ENCODE measurements at places on chromosomes 11 and 22.

DNA sequence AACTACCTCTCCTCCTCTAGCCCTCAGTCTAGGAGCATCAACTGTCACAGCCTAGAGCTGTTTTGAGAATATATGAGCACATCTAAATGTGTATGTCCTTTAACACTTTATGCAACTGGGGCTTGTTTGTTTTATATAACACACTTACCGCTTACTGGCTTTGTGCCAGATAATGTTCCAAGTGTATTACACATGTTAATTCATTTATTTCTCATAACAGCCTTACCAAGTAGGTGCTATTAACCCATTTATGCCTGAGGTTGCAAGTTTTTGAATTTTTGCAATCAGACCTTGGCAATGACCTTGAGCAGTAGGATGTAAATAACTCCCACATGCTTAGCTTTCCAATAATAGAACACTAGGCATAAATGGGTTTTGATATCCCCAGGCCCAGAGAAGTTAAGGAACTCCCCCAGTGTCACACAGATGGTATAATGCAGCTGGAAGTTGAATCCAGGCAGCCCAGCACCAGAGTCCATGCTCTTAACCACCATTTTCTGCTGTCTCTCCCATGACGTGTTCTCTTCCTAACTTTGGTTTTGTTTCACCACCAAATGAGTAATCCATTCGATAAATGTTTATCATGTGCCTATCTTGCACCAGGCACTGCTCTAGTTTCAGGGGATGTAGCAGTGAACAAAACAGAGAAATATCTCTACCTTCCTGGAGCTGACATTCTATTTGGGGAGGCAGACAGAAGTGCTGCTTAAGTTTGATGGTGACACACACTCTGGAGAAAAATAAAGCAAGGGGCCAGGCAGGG, 23.1 kb downstream of the PRDM11 start:
- DNase-seq = no peak

GRCh38 chr11:123797541-123797940, 8.6 kb downstream of the OR6M1 start:
- no peak for DNase-seq

GRCh38 chr22:41344189-41344788, 37.5 kb upstream of the TEF start:
- no peak for DNase-seq

DNA sequence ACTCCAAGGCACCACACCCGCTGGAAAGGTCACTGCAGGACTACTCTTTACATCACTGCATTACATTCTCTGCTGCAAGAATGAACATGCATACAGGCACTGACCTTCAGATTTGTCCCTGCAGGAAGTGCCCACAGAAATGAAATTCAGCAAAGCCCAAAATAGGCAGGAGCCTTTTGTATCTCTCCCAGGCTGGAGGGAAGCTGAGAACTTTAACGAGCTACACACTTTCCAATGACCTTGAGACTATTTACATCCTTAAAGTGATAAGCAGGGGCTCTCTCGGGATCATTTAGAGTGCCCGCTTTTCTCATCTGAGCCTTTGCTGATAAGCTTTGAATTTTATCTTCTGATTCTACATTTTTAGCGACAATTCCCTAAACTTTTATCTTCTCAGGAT, 12.5 kb downstream of the FEZ1 start:
- no peak for DNase-seq

DNA sequence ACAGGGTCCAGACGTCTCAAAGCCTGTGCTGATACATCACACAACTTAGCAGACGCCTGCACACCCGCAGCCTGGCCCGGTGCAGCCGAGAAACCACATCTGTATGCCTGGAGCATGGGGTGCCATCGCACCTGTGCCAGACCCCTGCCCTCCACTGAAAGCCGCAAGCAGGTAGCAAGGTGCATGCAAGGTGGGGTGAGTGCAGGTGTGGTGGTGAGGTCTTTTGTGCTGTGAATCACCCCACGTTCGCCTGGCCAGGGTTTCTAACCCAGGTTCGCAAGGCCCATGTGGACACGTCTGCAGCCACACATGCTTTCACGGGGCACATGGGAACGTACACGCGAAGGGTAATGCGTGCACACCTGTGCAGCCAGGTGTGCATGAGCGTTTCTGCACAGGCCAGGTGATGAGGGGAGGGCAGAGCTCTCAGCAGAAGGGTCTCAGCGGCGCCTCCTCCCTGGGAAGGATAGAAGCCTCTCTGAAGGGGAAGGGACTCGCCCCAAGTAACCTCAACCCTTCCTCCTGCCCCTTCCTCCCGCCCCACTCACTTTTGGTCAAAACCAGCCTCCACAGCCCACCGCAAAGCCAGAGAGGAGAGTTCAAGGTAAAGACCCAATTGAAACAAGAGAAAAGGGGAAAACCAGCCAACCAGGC, 19.5 kb downstream of the CBX7 start:
- DNase-seq = no peak

GRCh38 chr22:20227363-20227762, 40.8 kb downstream of the RTN4R start:
- no peak for DNase-seq

DNA sequence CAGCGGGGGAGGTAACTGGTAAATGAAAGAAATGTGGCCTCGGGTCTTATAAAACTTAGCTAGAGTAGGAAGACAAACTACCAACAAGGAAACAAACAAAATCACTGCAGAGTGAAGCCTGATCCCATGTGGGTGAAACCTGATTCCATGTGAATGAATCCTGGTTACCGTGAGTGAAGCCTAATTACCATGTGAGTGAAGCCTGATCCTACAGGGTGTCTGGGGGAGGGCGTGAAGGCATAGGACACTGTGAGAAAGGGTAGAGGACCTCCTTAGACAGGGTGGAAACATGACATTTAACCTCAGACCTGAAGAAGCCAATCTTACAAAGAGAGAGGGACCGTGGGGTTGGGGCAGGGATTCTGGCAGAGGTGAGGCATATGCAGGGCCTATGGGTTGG, 106.2 kb upstream of the USP47 start:
- no peak for DNase-seq

GRCh38 chr11:63870351-63871140, 31.6 kb downstream of the MARK2 start:
- DNase-seq = no peak

DNA sequence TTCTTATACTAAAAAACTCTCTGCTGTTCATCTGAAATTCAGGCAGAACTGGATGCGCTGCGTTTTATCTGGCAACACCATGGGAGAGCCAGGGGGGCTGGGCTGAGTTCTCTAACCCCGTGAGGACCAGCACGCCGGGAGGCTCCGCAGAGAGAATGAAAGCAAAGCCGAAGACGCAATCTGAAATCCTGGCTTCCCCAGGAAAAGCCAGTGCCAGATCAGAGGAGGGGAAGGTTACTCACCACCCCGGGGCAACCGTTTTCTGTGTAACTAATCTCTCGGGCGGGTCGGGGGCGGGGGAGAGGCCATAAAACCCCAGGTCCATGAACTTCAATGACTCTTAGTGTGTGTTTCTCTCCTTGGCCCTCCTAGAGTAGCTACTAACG, 99.4 kb downstream of the SHANK2 start:
- no peak for DNase-seq

DNA sequence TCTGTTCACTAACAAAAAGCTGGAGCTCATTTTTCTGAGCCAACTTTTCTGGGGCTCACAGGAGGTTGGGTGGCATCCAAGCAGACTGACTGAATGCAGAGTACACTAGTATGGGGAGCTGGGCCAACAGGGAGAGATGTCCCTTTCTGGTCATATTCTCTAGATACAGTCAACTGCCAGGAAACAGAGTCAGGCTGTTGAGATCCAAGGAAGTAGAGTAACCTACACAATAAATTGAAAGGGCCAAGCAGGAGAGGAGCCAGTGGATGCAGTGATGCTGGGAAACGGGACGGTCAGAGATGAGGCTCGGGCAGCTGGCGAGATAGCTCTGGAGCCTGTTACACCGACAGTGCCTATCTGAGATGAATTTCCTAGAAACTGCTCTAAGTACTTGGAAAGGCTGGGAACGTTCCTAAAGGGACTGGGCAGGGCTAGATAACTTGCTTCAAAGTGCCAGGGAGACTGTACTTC, 71.1 kb downstream of the LARGE2 start:
- DNase-seq = no peak

DNA sequence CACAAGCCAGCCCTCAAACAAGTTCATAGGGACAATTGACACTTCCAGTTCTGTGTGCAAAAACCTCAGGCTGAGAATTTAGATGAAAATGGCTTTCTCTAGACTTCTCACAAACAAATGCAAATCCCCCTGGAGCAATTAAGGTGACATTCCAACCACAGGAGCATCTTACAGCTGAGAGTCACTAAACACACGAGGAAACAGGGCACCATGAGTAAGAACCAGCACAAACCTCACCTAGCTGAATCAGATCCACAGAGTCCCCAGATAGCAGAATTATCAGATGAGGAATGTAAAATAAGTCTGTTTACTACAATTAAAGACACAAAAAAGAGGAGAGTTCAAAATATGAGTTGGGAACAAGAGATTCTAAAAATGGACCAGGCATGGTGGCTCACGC, 51.5 kb downstream of the RTL6 start:
- no peak for DNase-seq

DNA sequence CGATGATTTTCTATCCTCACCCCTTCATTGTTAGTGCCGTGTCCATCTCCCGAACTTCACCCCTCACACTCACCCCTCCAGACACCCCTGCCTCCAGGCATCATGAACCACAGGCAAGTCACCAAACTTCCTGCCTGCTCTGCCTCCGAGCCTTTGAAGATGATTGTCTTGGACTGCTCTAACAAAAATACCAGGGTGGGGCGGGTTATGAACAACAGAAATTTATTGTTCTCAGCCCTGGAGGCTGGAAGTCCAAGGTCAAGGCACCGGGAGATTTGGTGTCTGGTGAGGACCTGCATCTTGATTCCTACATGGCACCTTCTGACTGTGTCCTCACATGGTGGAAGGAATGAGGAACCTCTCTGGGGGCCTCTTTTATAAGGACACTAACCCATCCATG, 1508.3 kb downstream of the TBC1D22A start:
- DNase-seq = no peak

DNA sequence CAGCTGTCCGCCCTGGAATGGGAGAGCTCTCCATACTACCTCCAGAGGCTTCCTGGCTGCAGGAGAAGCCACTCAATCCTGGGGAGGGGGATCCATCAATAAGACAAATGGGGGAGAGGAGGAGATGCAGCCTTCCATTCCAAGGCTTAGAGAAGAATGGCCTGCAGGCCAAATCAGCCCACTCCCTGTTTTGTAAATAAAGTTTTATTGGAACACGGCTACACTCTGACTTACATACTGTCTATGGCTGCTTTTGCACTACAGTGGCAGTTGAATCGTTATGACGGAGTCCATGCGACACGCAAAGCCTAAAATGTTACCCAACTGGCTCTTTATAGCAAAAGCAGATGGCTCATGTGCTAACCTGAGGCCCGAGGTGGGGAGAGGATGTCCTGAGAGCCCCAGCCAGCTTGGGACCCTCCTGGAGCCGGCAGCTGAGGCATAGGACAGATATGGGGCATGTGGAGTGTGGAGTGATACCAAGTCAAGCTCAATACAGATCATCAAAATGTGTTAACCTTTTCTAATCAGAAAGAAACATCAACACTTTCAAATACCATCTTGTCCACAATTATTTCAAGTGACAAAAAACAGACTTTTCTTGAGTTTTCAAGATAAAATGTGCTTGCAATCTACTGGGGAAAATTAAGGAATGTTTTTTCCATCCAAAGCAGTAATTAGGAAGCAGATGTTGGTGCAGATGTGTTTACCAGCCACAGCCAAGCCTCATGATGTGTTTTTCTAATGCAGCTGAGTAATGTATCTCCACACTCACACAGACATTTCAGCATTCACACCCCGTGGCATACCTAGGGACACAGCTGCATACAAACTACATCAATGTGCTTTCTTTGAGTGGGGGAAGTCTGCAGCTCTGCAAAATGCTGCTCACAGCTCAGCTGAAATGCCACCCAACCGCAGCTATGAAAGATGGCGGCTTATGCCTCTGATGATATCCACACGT, 181.6 kb downstream of the SHANK2 start:
- DNase-seq = no peak

- no peak for DNase-seq
Measured at GRCh38 chr11:126282361-126282735, 545 bp upstream of the TIRAP start.

DNA sequence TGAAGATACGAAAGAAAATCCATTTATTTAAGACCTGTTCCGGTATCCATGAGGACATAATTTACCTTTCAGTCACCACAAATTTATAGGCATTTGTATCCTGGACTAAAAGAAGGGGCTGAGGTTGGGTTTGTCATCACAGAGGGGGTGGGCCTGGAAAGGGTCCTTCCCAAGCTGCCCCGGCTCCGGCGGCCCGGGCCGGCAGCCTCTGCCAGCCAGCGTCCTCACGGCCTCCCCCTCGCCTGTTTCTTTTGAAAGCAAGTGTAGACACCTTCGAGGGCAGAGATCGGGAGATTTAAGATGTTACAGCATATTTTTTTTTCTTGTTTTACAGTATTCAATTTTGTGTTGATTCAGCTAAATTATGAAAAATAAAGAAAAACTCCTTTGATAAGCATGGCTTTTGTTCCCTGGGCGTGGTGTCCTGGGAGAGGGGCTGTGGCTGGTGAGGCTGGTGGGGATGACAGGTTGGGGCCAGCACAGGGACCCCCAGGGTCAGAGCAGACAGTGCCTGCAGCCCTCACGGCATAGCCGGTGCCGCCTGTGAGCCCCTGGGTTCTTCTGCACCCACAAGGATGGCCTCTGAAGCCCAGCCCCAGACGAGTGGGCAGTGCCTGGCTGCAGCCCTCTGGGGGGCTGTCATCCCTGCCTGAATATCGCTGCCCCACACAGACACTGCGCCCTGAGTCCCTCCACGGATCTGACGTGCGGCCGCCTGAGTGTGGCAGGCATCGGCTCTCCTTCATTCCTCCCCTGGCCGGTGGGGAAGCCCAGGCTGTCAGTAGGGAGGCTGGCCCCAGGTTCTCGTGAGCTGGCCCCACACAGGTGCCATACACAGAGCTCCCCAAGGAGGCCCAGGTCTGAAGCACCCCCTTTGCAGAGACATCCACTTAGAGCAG, 1075.9 kb downstream of the BRD1 start:
- no peak for DNase-seq

GRCh38 chr22:42101199-42101598, 10.6 kb upstream of the NDUFA6 start:
- no peak for DNase-seq

- no peak for DNase-seq
Measured at GRCh38 chr11:13286279-13286821, 8.8 kb downstream of the BMAL1 start.

GRCh38 chr22:46774980-46775849, 12.8 kb downstream of the TBC1D22A start:
- no peak for DNase-seq

GRCh38 chr11:15629690-15630321, 515.1 kb downstream of the INSC start:
- no peak for DNase-seq

DNA sequence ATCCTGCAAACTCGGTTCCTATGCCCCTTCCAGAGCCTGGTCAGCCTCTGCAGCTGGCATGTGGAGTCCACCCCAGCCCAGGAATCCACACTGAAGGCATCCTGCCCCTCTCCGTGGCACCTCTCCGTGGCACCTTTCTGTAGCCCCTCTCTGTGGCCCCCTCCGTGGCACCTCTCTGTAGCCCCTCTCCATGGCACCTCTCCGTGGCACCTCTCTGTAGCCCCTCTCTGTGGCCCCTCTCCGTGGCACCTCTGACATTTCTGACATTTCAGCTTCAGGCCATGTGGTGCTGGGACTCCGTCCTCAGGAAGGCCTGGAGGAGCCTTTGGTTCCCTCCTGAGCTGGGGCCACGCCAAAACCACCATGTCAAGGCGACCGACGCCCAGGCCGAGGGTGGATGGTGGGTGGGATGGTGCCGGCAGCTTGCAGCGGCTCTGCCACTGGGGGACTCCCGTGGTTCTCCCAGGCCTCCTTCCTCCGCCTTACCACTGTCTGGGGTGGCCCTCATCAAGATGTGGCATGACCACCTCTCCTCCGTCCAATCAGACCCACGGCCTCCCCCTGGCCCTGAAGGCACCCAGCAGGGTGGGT, 1518.5 kb downstream of the BRD1 start:
- DNase-seq = no peak

All from stimulated activated CD8-positive, alpha-beta memory T cell treated with anti-CD3 and anti-CD28 coated beads, Interleukin-7, amount 100 ng/mL, for 1 hour (primary cell).